ENCODE measurements at places on chromosomes 3 and 15.

DNA sequence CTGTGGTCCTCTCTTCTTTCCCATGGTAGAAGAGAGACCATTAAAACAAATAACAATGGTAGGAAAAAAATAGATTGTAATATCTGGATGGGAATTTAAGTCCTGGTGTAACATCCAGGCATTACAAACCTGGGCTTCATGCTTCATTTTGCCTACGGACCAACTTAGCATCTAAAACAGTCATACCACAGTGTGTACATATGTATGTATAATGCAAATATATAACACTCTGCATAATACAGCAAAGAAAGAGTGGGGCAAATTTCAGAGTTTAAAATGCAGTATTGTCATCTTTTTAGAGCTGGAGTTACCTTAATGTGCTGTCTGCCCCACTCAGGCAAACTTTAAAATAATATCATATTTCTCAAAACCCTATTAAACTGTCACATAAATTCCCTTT, 298.2 kb downstream of the AGBL1 start:
- DNase-seq: no peak

GRCh38 chr15:24772266-24772665, 96.7 kb downstream of the NPAP1 start:
- no peak for DNase-seq

- DNase-seq: no peak
Measured at GRCh38 chr3:178672275-178672674, 136.0 kb downstream of the KCNMB2 start.

DNA sequence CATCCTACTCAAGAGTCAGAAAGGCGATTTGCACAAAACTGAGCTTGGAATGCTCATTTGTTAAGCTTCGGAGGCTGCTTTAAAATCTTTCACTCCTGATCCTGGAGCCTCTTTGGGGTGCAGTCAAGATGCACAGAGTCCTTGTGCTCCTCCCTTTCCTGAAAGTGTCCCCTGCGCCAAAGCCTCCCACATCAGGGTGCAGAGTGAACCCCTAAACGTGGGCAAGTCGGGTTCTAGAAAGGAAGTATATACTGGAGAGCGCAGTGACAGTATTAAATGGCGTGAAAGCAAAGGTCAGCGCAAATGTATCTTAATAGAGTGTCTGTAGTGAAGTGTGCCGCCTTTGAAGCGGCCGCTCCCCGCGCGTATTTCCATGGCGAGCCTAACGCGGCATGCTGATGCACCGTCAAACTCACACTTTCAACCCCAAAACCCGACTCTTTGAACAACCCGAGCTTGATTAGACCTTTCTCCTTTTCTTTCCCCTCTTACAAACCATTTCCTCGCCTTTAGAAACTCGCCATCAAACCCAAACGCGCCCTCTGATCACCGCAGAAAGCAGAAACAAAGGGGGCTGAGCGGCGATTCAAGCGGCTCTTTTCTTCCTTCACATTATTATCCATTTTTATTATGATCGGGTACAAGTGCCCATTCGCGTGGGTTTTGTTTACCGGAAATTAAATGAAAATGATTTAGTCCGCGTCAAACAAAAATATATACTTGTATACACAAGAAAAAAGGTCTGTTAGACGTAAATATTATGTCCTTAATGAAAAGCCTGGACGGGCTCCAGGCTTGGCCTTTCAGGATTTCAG, 18.3 kb downstream of the ZIC4 start:
- no peak for DNase-seq

DNA sequence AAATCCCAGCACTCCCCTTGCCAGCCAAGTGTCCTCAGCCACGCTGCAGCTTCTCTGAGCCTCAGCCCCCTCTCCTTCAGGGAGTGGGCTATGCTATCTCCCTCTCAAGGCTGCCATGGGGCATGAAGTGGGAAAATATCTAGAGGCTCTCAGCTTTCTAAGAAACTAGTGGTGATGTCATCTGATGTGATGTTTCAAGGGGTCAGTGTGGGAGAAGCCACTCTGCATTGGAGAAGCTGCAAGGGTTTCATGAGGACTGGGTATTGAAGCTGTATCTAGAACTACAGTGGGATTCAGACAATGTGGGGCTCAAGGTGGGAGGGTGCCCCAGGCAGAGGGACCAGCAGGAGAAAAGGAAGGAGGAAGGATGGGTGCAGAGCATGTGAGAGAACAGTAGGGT, 210.2 kb downstream of the TLE3 start:
- DNase-seq: no peak

DNA sequence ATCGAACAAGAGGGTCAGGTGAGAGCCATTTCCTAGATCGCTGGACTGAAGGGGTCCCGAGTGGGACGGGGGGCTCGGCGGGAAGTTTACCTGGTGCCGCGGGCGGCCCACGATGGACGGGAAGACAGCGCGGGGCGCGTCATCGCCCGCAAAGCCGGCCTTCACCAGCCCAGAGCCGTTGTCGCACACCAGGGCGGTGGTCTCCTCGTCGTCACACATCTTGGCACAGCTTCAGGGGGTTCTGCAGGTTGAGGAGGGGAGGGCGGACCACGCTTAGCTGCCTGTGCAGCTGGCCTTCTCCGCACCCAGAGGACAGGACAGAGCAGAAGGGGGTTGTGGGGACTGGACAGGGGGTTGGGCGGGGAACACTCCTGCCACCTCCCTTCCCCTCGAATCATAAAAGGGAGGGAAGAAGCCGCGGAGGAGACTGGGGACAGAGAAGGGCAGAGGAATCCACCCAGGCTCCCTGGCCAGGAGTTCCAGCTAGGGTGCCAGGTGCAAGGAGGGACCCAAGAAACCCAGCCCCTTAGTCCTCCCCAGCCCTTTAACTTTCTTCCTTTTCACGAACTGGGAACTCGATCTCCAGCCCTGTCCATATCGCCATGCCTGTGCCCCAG, 651 bp downstream of the ACTC1 start:
- DNase-seq: no peak

DNA sequence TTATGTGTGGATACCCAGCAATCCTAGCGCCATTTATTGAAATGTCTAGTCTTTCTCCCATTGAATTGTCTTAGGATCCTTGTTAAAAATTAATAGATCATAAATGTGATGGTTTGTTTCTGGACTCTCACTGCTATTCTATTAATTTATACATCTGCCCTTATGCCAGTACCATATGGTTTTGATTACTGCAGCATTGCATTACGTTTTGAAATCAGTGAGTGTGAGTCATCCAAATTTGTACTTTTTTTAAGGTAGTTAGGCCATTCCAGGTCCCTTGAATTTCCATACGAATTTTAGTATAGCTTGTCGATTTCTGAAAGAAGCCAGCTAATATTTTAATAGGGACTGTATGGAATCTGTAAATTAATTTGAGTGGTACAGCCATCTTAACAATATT, 648.6 kb upstream of the ZNF385D start:
- no peak for DNase-seq

DNA sequence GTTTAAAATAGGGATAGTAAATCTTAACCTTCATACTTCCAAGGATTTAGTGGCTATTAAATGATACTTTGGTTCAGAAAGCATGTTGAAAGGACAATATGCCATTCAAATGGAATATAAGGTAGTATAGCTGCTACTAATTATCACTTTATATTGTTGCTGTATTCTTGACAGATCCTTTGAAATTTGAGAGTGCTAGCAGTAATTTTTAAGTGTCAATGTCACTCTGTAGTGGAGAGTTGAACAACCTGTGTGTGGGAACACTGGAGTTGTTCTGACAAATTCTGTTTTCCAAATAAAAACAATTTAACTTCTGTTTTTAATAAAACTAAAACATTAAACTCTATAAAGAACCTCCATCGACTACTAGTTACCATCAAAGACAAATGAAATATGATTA, 565.7 kb downstream of the FGF12 start:
- DNase-seq: no peak

Measured in T-helper 22 cell (primary cell).